Activated T-helper 1 cell treated with anti-CD3 and anti-CD28 coated beads, Interleukin-2, amount 50 U/mL, for 16 hours (primary cell): ENCODE measurements at places on chromosomes 11 and 22.

- DNase-seq, result no peak
These were observed 133.2 kb upstream of the TEAD1 start for GRCh38 chr11:12540913-12541582.

DNA sequence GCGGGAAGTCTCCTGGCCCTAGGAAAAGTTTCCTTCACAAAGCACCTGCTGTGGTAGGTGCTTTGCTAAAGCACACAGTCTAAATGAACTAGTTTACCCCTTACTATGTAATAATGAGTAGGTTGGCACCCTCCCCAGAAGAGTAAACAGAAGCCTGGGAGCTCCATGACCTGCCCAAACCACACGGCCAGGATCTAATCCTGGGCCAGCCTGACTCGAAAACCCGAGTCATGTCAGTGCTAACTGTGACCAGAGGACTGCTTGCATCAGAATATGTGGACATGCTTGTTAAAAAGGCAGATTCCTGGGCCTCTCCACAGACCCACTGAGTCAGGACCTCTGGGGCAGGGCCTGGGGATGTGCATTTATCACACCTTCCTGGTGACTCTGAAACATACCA lies 67.7 kb downstream of the PANX1 start:
- DNase-seq, result no peak

DNA sequence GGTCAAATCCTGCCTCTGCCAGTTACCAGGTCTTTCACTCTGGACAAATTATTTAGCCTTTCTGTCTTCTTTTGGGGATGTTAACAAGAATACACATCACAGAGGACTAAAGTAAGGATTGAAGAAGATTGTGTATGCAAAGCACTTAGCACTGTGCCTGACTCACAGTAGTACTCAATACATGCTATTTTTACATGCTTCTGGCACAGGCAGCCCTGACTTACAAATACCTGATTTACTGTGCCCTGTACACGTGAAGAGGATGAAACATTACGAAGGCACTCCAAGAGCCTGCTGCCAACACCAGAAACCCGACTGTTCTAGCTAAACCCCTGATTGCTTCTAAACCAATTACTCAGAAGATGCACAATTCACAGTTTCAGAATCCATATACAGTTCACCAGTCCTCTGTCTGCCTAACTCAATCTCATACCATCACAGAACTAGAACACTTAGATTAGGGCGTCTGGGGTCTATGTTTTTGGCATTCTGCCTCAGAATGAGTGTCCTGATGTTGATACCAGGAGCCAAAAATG lies 300.9 kb upstream of the DDI1 start:
- no peak for DNase-seq

- DNase-seq, result no peak
These were observed 32.2 kb upstream of the AMOTL1 start for GRCh38 chr11:94735907-94736306.

- no peak for DNase-seq
These were observed 802 bp downstream of the KBTBD3 start for GRCh38 chr11:106076171-106076918.

- DNase-seq, result no peak
These were observed 61.2 kb downstream of the GUCY1A2 start for GRCh38 chr11:106957030-106957482.

DNA sequence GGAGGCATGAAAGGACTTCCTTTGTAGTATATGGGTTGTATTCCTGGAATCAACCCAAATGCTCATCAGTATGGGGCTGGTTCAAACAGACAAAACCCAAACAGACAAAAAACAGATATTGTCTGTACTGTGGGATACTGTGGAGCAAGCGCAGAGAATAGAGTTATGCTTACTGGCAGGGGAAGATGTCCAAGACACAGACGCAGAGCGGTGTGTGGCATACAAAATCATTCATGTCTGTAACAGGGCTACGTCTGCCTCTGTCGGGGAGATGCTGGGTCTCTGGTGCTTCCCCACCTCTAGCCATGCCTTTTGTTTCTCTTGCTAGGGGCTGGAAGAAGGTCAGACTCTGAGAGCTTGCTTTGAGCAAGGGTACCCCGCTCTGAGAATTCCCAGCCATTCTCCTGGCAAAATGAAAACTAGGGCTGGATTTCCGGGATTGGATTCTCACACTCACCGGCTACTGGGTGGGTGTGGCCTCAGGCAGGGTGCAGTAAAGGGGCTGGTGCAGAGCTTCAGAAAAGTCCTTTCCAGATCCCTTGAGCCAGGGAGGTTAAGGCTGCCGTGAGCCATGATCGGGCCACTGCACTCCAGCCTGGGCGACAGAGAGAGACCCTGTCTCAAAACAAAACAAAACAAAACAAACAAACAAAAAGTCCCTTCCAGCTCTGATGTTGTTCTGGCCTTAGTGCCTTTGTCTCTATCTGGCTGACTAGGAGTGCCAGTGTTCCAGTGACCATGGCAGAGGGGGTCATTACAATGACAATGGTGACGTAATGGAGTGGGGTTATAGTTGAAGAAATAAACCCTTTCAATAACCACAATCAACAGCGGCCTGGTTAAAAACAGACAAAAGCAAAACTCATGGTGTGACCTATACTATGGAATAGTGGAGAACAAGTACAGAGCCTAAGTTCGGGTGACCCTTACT lies 2.9 kb upstream of the ABCC8 start:
- no peak for DNase-seq

- DNase-seq, result no peak
These were observed 96.9 kb downstream of the SBF2 start for GRCh38 chr11:10197091-10197490.

GRCh38 chr11:113103932-113104690 lies 142.9 kb downstream of the NCAM1 start:
- DNase-seq, result no peak

GRCh38 chr11:70413151-70413550 lies 14.8 kb downstream of the CTTN start:
- DNase-seq, result no peak

GRCh38 chr11:17410606-17411379 lies 22.3 kb upstream of the KCNJ11 start:
- no peak for DNase-seq

DNA sequence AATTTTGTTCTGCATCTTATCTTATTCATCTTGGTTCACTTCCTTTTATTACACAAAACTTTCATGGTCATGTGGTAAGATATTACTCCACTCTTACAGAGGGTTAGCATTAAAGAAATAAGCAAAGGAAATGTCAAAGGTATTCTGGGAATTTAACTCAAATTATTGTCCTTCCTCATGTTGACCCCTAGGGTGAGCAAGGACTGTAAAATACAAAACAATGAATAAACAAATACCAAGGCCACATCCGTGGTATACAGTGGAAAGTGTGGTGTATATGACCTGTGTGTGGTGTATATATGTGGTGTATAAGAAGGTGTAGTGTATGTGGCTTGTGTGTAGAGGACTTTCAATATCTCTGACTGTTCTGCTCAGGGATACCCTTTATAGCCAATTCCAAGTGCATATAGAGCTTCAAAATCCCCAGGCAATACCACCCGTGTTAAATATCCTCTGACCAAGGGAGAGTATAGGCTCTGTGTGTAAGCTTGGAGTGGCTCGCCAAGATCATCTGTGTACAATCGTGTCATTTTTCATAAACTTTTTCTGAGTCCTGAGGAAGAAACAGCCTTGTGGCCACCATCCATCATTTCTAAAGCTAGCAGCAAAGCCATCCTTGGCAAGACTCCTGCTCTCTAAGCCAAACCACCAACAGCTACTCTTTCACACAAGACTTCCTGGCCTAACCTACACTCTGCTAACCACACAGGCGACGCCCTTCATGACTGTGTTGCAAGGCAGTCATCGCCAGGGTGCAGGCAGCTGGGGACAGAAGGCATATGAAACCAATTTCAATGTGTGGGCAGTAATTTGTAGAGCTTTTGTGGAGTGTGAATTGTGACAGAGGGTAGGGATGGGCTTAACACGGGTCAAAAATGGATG lies 548.0 kb downstream of the ETS1 start:
- DNase-seq, result peak; percentile 46

DNA sequence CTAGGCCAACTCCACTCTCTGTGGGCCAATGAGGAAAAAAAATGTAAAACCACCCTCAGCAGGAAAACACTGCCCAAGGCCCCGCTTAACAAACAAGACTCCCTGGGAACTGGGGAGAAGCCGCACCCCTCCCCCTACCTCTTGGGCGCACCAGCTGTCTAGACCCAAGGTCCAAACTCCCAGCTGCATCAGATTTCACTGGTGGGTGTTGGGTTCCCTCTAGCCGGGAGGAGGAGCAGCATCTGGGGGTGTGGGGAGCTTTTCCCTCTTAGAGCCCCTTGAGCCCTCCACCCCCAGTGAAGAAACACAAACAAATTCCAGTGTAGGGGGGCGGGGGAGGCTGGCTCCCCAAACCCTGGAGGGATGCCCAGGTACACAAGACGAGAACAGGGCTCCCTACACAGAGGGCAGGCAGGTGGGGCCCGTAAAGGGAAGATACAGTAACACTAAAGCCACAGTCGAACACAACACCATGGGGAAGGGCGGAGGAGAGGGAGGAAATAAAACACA lies 64.9 kb downstream of the NECTIN1 start:
- DNase-seq, result no peak

GRCh38 chr11:124839128-124839971 lies 25.9 kb upstream of the ROBO3 start:
- no peak for DNase-seq

DNA sequence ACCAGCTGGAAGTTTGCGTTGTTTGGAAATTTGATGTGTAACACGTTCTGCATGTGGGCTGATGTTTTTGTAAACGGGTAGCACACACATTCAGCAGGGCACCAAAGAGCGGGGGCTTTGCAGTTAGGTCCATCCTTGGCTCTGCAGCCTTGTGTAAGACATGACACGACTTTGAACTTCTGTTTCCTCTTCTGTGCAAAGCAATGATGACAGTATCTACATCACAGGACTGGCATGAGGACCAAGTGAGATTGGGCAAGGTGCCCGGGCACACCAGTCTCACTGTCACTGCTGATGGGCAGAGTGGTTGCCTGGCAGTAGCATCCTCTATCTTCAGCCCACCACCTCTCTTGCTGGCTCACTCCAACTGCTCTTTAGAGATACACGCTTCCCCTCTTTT lies 3.3 kb downstream of the TCN2 start:
- DNase-seq, result no peak

DNA sequence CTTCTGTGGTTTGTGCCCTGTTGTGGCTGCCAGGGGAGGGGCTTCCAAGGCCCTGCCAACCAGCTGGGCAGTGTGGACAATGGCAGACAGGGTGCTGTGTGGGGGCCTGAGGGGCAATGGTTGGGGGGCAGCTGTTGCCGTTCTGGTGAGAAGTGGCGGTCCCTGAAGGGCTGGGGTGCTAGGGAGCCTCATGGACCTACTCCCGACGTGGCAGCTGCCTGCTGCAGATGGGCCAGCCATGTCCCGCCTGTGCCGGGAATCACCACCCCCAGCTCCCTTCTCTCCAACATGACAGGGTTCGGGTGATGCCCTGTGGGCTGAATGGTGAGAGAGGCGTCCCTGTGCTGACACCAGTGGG lies 74.2 kb downstream of the KCNQ1 start:
- DNase-seq, result no peak
